Small intestine (tissue), 16 donors: ENCODE measurements at places on chromosomes 5 and 9. TPM values are rescaled to one million over a fixed set of nuclear protein-coding genes. Genes with fewer than 3 reads are reported as not detected.

- no peak for DNase-seq
Measured at GRCh38 chr5:10577371-10578292, 13.8 kb downstream of the ANKRD33B start.

DNA sequence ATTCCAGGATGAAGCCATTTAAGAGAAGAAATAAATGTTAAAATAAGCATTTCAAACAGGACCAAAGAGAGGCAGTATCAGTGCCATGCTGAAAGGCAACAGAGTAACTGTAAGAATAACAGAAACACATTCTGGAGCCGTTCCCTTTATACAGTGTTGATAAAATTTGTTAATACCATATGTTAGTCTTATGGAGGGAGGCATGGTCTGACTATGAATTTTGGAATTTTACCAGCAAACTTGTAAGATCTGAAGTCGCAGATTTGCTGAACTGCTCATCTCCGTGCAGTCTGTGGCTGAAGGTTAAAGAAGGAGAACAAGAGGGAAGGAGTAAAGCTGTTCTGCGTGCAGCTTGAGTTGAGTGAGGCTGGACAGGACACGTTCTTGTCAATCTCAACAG is 508.4 kb downstream of the NFIB start:
- DNase-seq: no peak

- no peak for DNase-seq
Measured at GRCh38 chr9:131823701-131824146, 83.8 kb upstream of the RAPGEF1 start.

- no peak for DNase-seq
Measured at GRCh38 chr9:17847908-17848307, 269.0 kb downstream of the SH3GL2 start.

DNA sequence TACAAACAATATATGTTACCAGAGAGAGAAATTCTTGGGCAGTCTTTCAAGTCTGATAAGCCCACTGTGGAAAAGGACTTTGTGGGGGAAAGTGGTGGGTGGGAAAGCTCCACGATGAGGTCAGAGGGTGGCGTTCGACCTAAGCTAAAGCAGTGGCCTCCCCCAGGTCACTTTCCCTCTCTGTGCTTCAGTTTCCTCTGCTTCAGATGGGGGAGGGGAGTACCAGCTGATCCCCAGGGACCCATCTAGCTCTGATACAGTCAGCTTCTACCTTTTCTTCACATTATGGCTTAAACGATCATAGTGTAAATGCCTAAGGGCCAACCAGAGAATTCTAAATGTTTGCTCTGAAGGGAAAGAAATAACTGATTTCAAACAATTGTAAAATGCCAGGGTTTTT is 36.6 kb upstream of the ARSB start:
- DNase-seq: no peak

GRCh38 chr5:134149571-134150303 is 27.0 kb downstream of the SKP1 start:
- DNase-seq: no peak

DNA sequence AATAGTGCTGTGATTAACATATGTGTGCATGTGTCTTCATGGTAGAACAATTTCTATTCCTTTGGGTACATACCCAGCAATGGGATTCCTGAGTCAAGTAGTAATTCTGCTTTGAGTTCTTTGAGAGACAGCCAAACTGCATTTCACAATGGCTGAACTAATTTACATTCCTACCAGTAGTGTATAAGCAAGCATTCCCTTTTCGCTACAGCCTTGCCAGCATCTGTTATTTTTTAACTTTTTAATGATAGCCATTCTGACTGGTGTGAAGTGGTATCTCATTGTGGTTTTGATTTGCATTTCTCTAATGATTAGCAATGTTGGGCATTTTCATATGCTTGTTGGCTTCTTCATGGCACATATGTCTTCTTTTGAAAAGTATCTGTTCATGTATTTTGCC is 308.5 kb downstream of the ARRDC3 start:
- peak; percentile 5 for DNase-seq

- DNase-seq: no peak
Measured at GRCh38 chr9:36940881-36941280, 93.2 kb downstream of the PAX5 start.

DNA sequence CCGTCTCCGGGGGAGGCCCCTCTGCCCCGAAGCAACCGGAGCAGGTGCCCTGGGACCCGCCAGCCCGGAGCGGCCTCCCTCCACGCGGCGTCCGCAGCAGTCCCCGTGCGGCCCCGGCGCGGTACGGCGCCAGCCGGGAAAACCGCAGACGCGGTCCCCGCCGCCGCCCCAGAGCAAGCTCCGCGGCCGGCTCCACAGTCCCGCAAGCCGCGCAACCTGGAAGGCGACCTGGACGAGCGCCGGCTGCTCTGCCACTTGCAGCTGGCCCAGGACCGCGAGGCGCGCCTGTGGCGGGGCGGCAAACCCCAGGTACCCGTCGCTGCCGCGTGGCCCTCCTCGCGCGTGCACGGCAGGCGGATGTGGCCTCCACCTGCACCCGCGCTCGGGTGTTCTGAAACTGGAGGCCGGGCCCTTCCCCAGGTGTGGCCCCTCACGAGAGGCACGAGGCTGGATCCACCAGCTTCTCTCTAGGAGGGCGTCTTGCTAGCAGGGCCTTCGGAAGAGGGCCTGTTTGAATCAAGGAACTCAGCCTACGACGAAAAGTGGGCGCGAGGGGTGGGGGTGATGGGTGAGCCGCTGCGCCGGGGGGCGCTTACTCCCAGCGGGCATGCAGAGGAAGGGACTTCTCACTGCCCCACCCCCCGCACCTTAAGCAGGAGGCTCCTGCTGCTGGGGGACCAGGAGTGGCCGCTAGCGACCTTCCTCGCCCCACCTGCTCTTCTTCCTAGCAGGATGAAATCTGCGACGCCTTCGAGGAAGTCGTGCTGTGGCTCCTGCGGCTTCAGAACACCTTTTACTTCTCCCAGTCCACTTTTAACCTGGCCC is 602 bp downstream of the CCNI2 start:
- peak; percentile 42 for DNase-seq

DNA sequence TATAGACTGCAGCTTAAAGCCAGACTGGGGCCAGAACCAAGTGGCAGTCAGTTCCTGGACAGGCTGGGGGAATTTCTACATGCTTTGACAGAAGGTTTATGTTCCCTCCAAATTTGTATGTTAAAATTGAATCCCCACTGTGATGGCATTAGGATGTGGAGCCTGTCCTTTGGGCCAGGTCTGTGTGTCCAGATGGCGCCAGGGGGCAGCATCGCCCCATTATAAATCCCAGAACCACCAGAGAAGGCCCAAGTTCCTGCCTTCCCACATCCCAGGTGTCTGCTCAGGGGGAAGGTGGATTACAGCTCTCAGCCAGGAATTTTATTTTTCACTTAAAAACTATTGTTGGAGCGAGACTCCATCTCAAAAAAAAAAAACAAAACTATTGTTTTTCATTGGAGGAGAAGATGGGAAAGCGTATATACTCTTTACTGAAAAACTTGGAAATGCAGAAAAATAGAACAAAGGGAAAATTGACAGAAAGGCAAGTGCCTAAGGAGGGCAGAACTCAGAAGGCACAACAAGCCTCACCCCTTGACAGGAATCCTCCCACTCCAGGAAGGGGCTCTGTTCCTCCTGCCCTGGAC is 5.0 kb downstream of the IL3 start:
- DNase-seq: peak; percentile 55

GRCh38 chr5:126947146-126948010 is 83.0 kb downstream of the MARCHF3 start:
- no peak for DNase-seq

- no peak for DNase-seq
Measured at GRCh38 chr5:168477060-168477459, 9.2 kb upstream of the RARS1 start.

DNA sequence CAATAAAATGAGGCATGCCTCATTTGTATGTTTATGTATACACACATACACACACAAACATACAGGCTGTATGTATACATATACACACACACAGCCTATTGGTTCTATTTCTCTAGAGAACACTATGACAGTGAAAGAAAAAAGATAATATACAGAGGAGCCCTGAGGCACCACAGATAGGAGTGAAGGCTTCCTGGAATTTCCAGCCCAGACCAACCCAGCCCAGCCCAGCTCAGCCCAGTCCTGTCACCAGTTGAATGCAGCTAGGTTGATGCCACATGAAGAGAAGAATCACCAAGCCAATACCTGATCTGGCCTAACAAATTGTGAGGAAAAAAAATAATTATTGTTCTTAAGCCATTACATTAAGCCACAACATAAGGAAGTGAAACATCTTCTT is 126.9 kb upstream of the PDE4D start:
- no peak for DNase-seq

DNA sequence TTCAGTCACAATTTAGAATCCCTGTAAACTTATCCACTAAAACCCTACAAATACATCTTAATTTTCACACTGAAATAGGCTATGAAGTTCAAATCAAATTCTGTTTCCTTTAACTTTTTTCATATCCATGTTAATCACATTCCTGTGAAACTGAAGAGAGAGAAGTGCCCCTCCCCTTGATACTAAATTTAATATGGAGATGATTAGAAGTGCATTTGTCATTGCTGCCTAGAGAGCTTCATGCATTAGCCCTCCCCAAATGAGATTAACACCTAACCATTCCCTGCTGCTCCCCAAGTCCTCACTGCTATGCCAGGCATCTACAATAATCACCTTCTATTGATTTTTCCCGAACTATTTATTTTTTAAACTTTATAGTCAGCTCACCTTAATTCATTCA is 85.1 kb upstream of the SPOCK1 start:
- no peak for DNase-seq

- no peak for DNase-seq
Measured at GRCh38 chr9:82167296-82167695, 178.7 kb downstream of the SPATA31D1 start.

GRCh38 chr9:98047002-98047401 is 9.5 kb upstream of the NANS start:
- no peak for DNase-seq

GRCh38 chr5:36529142-36529541 is 77.3 kb upstream of the SLC1A3 start:
- DNase-seq: no peak

Gene FAM193B
- polyA plus RNA-seq: 68.7 TPM

Gene SNCB
- polyA plus RNA-seq: not detected

Gene RPS23
- 3,518 TPM for polyA plus RNA-seq

Gene SARDH
- 0.51 TPM for polyA plus RNA-seq

Gene ARL14EPL
- 0.06 TPM for polyA plus RNA-seq

Gene LRRC19
- polyA plus RNA-seq: 8.3 TPM

Gene BAAT
- 2.2 TPM for polyA plus RNA-seq

Gene PAX5
- under 0.01 TPM for polyA plus RNA-seq

Gene ASTN2
- polyA plus RNA-seq: 15.2 TPM

Gene RASGRF2
- 0.67 TPM for polyA plus RNA-seq

Gene PLGRKT
- polyA plus RNA-seq: 54.9 TPM

Gene ISOC1
- polyA plus RNA-seq: 53.0 TPM

Gene GCNT4
- polyA plus RNA-seq: 17.7 TPM

Gene ALAD
- 41.3 TPM for polyA plus RNA-seq
